ENCODE measurements at places on chromosomes 3 and 15.

DNA sequence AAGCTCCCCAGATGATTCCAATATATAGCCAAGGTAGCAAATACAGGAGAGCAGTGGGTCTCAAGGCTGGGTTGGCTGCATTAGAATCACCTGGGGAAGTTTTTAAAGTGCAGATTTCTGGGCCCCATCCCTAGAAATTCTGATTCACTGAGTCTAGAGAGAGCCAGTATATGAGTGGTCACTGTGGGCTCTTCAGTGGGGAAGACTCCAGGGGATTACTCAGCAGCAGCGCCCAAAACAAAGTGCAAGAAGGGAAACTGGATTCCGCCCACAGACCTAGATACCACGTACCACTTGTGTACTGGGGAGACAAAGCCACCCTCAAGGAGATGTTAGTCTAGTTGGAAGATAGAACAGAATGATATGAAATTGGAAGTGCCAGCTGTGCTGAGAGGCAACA lies 40.0 kb downstream of the NME9 start:
- no peak for DNase-seq

DNA sequence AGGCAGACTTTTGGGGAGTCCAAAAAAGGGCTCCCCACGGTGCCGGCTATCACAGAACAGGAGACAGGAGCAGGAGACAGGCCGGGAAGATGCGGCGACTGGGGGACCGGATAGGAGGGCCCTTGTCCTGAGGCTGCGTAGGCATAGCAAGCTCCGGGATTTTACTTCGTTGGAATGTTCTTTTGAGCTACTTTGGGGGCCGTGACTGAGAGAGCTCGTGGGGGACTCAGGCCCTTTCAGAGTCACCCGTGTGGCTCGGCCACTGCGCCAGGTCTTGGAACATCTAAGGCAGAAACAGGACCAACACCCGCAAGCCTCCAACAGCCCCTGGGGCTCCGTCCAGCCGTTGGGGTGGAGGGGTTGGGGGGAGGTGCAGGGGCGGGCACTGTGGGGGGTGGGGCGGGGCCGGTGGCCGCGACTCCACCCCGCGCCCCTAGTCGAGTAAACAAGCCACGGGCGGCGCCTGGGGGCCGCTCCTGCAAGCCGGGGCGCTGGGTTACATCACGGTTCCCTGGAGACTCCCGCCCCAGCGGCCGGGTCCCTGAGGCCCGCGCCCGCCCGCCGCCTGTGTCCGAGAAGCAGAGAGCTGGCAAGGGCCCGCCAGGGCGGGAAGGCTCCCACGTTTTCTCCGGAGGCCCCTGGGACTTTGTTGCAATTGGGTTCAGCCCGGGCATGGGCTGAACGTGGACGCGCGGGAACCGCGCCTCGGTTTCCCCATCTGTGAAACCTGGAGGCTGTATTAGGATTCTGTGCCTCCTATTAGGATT lies 23.3 kb upstream of the C15orf39 start:
- DNase-seq = no peak

DNA sequence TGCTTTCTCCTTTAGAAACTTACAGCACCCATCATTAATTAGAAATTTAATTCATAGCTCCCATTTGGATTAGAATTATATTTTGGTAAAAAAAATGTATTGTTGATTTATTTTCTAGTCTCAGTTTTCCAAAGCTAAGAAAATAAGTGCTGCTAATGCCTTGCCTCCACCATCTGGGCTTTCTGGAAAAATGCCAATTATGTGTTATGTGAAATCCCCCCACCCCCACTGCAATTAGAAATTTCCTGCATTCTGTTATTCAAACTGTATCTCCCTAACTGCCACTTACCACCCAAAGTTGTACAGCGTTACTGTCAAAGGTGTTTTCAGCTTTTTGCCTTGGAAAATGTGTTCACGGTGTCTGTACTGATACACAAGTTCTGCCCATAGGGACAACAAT lies 617.2 kb upstream of the UBE2E2 start:
- DNase-seq = no peak

GRCh38 chr3:55951388-55951787 lies 464.3 kb upstream of the WNT5A start:
- DNase-seq = no peak

DNA sequence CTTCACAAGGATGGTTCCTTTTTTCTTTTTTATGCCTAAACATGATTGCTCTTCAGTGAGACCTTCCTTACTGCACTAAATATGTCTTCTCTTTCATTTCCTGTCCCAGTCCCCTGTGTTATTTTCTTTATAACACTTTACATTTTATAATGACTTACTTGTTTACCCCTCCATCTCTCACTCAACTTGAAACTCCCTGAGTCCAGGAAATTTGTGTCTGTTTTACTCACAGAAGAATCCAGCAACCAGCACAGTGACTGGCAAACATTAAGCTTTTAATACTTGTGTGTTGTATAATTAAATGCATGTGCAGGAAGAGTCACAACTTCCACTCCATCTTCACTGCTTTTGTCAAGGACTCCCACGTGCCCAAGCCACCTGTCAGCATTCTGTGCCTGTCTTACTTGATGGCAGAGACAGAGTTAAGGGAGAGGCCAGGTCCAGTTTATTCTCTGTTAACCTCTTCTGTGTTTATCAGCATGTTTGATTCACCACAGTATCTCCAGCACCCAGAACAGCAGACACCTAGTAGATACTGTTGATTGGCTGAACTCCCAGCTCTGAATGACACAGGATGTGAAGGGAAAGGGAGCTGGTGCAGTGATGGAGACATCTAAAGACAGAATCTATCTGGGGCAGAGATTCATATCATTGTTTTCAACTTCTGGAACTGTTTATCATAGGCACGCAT lies 42.8 kb downstream of the SSR3 start:
- DNase-seq = no peak

- DNase-seq = no peak
Observed at GRCh38 chr3:97691354-97691753, 73.2 kb upstream of the ARL6 start.

GRCh38 chr3:28860307-28860706 lies 420.6 kb upstream of the RBMS3 start:
- no peak for DNase-seq

DNA sequence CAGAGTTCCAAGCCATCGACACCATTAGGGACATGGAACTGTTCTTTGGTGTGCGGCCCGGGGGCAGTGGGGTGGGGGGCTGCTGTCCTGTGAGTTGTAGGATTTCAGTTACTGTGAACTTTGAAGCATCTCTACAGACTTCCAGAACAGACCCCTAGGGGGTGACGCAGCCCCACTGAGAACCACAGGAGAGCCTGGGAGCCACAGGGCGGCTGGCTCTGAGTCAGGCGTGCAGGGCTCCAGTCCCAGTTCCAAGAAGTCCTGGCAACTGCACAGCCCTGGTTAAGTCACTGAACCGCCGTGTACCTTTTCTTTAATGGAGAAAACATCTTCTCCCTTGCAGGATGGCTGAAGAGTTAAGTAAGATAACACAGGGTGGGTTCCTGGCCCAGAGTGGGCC lies 23.5 kb upstream of the LRTM1 start:
- DNase-seq = no peak

DNA sequence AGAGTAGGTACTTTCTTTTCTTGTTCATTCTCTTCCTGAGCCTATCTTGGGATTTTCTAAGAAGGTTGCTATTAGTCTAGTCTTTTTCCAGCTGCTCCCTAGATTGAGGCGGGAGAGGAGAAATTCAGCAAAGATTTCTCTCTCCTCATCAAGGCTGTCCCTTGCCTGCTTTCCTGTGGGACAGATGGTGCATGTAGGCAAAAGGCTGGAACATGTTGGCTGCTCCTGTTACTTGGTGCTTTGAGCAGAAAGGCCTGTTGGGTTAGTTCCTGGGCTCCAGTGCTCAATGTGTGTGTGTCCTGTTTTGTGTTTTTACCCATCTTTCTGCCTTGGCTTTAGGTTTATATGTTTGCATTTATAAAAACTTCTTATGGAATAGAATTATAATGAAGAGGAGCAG lies 9.1 kb upstream of the SNRPN start:
- DNase-seq = no peak

- no peak for DNase-seq
Observed at GRCh38 chr3:123920383-123920782, 36.3 kb upstream of the MYLK start.

GRCh38 chr3:188697127-188697526 lies 474.6 kb upstream of the TPRG1 start:
- no peak for DNase-seq

- DNase-seq = no peak
Observed at GRCh38 chr3:186493525-186494255, 50.5 kb downstream of the CRYGS start.

DNA sequence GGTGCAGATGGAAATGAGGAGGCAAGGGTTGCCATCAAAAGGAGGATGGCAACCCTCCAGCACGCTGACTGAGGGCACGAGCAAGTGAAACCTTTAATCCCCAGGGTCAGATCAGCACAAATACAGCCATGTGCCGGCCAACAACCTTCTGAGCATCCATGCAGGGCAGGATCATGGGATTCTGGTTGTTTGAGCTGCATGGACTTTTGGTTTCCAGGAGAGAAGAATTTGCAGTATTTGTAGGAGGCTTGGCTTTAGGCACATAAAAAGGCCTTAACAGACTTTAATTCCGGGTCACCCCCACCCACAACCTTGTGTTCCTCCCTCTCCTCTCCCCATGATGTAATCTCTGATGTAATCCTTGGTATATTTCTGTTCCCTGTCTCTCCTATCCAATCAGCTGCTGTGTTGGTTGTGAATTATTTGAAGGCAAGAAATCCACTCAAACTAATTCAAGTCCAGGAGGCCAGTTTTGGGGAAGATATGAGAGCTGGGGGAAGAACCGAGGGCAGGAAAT lies 254.3 kb downstream of the SHQ1 start:
- DNase-seq = no peak

- DNase-seq = no peak
Observed at GRCh38 chr15:83283138-83283812, 1.2 kb downstream of the BNC1 start.

- no peak for DNase-seq
Observed at GRCh38 chr15:68798346-68799094, 22.2 kb downstream of the ANP32A start.

DNA sequence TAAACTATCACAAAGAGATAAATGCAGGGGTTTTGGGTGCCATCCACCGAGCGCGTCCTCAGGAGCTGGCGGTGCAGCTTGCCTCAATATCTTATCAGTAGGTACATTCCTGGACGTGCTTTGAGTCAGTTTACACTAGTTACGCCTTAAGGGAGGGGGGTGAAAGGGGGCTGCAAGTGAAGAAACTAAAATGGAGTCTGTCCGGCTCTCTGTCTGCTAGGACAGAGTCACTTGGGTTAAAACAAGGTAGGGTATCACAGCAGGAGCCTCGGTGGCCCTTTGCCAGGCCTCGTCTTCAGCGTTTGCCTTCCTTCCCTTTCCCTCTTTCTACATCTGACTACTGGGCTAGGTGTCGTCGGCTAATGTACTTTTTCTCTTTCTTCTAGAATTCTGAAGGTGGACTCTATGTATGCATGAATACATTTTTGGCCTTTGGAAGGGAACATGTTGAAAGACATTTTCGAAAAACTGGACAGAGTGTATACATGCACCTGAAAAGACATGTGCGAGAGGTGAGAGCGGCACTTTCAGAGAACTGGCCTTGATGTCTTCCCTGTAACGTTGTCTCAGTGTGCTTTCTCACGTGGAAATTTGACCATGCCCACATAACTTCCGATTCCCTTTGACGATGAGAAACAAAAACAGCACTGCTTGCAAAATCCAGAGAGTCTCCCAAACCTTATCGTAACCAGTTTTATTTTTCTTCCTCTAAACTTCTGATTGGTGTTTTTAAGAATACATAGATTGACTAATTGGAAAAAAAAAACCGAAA lies 28.8 kb downstream of the USP13 start:
- DNase-seq = no peak

DNA sequence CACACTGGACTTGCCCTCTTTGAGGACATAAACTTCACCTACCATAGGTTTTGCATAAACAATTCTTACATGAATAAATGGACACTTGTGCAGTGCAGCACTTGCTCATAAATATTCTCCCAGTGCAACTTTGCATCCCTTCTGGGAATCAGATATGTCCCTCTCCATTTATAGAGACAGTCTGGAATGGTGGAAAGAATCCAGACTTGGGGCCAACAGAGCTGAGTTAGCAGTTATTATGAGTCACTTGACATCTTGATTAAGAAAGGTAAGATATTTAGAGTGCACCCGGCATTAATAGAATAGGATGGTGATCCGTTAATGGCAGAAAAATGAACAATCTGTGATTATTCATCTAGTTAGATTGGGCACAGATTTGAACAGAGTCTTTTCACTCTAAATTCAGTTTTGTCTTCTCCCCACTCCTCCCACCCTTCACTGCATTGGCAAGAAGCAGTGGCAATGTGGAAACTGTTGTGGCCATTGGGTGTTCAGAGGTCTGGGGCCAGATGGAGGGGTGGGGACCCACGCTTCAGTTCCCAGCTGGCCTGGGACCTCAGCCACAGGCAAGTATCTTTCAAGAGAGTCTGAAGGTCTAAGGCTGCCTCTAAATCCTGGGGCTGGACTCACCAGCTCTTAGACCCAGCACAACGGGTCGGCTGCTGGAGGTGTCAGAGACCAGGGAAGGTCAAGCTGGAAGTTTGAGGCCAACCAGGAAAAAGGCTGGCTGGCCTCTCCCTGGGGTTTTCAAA lies 58.9 kb upstream of the KY start:
- DNase-seq = no peak
